ENCODE measurements at places on chromosomes 3 and 15.
A peak's percentile ranks its signal among the peaks of the same experiment; 100 is the strongest.

- no peak for DNase-seq
Observed at GRCh38 chr3:172869784-172870518, 119.4 kb downstream of the ECT2 start.

- no peak for DNase-seq
Observed at GRCh38 chr3:130758624-130759369, 12.2 kb upstream of the PIK3R4 start.

GRCh38 chr15:30992249-30992864 is 929 bp upstream of the MTMR10 start:
- DNase-seq: no peak

GRCh38 chr3:31713816-31714215 is 181.1 kb downstream of the STT3B start:
- no peak for DNase-seq

DNA sequence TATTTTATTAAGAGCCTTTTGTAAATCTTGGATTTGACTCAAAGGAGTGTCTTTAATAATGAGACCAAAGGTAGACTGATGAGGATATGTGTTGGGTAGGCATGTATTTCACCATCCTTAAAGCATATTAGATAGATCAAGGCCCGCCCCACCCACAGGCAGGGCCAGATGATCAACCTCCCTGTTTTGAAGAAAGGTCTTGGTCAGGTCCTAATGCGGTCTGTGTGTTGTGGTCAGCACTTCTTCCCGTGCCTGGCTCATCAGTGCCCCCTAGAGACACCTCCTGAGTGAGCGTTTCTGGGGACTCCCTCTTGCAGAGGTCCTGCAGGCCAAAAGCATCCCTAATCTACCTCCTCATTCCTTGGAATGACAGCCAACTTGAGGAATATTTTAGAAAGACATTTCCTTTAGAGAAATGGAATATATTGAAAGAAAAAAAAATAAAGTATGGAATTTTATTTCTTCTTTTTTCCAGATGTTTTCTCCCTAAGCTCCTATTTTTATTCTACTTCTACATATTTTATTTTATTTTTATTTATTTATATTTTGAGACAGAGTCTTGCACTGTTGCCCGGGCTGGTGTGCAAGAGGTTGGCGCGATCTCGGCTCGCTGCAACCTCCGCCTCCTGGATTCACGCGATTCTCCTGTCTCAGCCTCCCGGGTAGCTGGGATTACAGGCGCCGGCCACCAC is 6.0 kb downstream of the TM4SF4 start:
- peak; percentile 19 for DNase-seq
